ENCODE measurements at places on chromosomes 7 and 10. TPM values are rescaled to one million over a fixed set of nuclear protein-coding genes. Genes with fewer than 3 reads are reported as not detected.

CDK5 gene
- total RNA-seq, result 15.9 TPM

ELAPOR2 gene
- total RNA-seq, result 2.9 TPM

HSPA12A gene
- total RNA-seq, result 0.06 TPM

CYP3A4 gene
- total RNA-seq, result not detected

OPALIN gene
- total RNA-seq, result not detected

ANKRD61 gene
- not detected for total RNA-seq

WEE2 gene
- not detected for total RNA-seq

SORBS1 gene
- total RNA-seq, result 0.72 TPM

CUZD1 gene
- 3.0 TPM for total RNA-seq

VAX1 gene
- total RNA-seq, result not detected

TMEM236 gene
- total RNA-seq, result 0.11 TPM

FAM24B gene
- 15.8 TPM for total RNA-seq

TSPAN13 gene
- total RNA-seq, result 0.91 TPM

PRSS2 gene
- total RNA-seq, result not detected

SYT15B gene
- total RNA-seq, result 0.47 TPM

AOC1 gene
- total RNA-seq, result not detected

CHN2 gene
- total RNA-seq, result 7.2 TPM

SEMA4G gene
- 1.2 TPM for total RNA-seq

GRCh38 chr10:34094146-34094696 is 720.9 kb downstream of the PARD3 start:
- no peak for DNase-seq

- DNase-seq, result no peak
Observed at GRCh38 chr10:56178210-56178609, 182.8 kb downstream of the ZWINT start.

DNA sequence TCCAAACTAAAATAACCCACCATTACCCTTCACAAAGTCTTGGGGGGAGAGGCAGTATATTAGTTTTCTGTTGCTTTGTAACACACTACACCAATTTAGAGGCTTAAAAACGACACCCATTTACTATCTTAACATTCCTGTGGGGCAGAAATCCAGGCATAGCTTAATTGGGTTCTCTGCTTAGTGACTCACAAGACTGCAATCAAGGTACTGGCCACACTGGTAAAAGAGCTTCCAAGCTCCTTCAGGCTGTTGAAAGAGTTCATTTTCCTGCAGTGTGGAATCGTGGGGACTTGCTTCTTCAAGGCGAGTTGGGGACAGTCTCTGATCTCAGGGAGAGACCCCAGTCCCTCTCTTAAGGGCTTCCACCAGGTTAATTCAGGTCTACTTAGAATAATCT is 139.1 kb downstream of the XPNPEP1 start:
- no peak for DNase-seq

DNA sequence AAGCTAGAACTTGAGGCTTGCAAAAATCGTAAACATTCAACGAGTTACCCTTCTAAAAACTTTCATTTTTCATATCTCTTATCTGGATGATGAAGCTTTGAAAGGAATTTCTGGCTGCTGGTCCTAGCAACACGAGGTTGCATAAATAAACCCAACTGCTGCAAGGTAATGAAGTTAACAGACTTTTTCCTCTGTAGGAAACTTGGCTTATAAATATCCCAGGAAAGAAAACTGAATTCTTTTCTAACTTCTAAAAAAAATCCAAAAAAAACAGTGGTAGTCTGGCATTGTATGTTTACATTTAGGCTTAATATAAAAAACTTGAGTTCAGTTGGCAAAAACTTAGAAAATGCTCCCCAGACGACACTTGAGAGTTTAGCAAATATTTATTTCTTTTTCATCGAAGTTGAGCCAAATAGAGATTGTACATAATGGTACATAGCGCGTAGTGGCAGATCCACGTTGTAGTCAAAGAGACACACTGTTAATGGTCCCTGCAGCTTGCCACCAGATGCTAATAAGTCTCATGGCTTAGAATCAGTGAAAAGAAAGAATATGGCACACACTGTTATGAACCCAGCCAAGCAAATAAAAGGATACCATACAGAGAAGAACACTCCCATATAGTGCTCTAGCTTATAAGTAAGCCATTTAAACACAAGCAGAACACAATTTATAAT is 200.3 kb upstream of the PCLO start:
- no peak for DNase-seq

GRCh38 chr10:53579773-53580172 is 807.2 kb upstream of the MBL2 start:
- no peak for DNase-seq

DNA sequence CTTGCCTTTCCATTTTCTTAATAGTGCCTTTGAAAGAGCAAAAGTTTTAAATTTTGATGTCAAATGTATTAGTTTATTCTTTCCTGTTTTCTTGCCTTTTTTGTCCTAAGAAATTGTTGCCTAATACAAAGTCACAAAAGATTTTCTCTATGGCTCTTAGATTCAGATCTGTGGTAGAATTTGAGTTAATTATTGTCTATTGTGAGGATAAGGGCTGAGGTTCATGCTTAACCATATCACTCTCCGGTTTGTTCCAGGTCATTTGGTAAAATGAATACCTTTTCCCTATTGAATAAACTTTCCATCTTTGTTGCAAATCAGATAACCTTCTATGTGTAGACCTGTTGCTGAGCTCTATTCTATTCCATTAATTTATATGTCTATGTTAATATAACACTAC is 96.0 kb downstream of the NOD1 start:
- no peak for DNase-seq

DNA sequence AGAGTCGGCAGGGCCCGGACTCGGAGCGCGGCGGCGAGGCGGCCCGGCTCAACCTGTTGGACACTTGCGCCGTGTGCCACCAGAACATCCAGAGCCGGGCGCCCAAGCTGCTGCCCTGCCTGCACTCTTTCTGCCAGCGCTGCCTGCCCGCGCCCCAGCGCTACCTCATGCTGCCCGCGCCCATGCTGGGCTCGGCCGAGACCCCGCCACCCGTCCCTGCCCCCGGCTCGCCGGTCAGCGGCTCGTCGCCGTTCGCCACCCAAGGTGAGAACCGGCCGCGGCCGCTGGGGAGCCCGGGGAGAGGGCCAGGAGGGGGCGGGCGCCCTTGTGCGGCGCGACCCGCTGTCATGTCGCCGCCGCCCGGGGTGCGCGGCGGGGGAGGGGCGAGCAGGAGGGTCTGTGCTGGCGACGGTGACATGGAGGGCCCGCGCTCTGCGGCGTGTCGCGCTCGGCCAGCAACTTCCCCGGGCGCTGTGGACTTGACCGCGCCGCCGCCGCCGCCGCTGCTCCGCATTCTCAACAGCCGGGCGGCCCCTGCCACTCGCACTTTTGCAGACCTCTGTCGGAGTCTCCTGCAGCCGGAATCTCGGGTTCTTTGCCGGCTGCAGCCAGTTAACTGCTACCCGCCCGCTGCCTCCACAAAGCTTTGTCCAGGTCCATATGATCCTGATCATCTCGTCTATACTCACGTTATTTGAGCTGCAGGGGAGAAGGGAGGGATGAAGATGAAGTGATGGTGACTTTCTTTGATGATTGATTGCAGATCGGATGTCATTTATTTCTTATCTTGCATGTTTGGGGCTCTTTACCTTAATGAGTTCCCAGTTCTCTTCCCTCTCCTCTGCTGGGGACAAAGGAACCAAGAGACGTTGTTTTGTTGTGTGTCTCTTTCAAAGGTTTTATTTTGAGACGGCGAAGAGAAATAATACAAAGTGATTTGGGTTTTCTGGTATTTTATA is 869 bp downstream of the TRIM24 start:
- DNase-seq, result peak; percentile 81

GRCh38 chr10:21049482-21049881 is 152.4 kb upstream of the NEBL start:
- DNase-seq, result no peak

DNA sequence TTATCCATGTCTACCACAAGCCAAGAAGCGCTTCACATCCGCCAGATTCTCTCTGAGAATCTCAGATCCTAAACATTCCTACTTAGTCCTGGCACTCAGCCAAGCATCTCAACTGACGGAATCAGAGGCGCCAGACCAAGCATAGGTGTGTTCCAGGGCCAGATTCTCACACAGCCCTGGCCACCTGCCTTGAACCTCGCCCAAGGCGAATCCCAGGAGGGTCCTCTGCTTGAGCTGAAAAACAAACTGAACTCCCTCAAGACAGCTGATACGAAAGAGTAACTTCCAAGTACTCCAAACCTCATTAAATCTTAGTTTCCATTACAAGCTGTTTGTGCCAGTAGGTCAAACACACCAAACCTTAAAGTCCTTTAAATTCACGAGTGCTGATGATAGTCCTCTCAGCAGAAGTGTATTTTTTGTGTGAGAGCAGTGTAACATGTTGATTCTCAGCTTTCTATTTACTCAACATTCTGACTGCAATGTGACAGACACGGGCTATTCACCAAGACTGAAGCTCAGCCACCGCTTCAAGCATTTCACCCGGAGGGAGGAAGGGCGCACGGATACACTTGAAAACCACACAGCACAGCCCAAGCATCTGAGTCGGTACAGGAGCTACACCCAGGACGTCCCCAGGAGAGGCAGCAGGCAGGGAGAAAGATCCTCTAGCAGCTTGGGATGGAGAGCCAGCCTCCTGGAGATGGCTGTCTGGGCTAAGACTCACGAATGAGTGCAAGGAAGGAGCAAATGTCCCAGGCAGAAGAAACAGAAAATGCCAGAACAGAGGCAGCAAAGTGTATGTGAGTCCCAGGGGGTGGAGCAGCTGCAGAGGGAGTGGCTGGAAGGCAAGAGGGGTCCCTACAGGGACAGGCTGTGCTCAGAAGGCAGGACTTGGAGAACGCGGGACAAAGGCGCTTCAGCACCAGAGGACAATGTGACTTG is 6.0 kb downstream of the PARD3 start:
- no peak for DNase-seq

DNA sequence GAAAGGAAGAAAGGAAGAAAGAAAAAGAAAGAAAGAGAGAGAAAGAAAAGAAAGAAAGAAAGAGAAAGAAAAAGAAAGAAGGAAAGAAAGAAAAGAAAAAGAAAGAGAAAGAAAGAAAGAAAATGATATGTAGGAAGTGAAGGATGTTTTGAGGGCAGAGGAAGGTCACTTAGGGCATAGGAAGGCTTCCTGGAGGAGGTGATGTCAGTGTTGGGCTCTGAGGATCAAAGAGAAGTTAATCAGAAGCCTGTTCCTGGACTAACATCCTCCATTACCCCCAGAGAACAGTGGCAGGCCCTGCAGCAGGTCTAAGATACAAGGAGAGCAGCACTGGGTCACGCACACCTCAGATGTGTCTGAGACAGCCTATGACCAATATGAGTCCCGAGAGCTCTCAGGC is 54.7 kb upstream of the CALN1 start:
- DNase-seq, result no peak

GRCh38 chr10:74683621-74684364 is 142.6 kb upstream of the KAT6B start:
- DNase-seq, result no peak

DNA sequence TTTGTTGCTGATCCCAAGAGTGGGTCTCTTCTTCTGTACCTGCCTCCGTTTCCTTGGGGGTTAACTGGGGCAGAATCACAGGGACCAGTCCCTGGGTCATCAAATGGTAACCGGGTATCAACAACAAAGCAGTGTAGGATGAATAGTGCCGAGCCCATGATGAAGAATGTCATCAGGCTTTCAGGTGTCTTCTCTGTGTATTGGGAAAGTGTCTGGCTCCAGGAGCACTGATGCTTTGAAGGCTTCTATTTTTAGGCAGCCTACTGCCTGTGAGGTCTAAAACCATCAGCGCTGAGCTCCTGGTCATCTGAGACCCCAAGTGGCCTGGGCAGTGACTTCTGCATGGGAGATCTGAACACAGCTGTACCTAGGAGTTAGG is 48.2 kb upstream of the SHH start:
- no peak for DNase-seq

GRCh38 chr10:78547397-78547796 is 513.7 kb downstream of the RPS24 start:
- no peak for DNase-seq

Data from activated naive CD8-positive, alpha-beta T cell treated with anti-CD3 and anti-CD28 coated beads, Interleukin-2, amount 10 ng/mL, durations not matched to agents 7 days and 5 days (primary cell).